Progenitor cell of endocrine pancreas (in vitro differentiated cells): ENCODE measurements at places on chromosomes 16 and 17. TPM values are rescaled to one million over a fixed set of nuclear protein-coding genes. Genes with fewer than 3 reads are reported as not detected.
A peak's percentile ranks its signal among the peaks of the same experiment; 100 is the strongest.

CRYM gene
- total RNA-seq, result 9.3 and 10.5 TPM in 2 replicates

DNA sequence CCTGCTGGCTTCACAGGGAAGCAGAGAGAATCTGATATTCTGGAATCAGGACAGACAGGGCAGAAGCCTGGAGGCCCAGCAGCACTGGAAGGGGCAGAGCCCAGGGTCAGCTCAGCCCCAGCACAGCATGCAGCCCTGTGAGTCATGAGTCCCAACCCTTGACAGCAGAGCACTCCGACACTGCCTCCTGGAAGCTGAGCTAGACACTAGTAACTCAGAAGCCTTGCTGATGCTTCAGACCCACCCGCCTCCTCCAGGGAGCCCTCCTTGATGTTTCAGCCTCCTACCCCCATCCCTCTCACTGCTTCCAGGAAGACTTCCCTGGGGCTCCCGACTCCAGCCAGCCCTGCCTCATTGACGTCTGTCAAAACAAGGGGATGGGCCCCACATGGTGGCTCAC is 6.9 kb downstream of the CAMKK1 start:
- peaks cover 2% of the 10 kb centered on the region for H3K4me1 ChIP-seq
- DNase-seq, result no peak
- peaks cover 20% of the 10 kb centered on the region for H3K27me3 ChIP-seq
- no peak overlapping the region for H3K4me3 ChIP-seq
- H3K27ac ChIP-seq, result no peak overlapping the region

CDRT15L2 gene
- total RNA-seq, result not detected in 2 replicates

DNA sequence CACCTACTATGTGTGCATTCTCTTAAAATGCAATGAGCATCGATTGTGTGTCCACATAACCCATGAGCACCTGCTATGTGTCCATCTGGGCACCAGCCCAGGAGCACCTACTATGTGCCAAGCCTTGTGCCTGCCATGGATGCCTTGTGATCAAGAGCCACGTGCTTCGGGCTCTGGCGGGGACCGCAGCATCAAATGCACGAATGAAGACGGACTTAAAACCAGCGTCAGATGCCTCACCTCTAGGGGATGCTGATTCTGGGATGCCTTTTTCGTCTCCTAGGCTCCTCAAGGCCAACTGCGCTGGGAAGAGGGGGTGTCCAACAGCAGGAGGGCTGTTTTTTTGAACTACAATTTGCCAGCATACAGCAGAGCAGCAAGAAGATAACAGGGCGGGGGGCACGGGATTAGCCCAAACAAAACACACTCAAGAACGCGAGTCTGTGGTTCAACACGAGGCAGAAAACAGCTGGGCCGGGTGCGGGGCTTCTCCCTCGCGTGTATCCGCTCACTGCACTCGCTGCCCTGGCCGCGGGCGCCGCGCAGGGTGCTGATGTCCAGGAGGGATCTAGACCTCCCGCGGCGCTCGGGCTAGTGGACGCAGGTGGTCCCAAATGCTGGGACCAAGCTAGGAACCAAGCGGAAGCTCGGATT is 1.2 kb upstream of the GLIS2 start:
- peak overlapping the region; percentile 72 for H3K4me3 ChIP-seq
- H3K27me3 ChIP-seq, result no peaks in the 10 kb centered on the region
- H3K4me1 ChIP-seq, result peaks cover 10% of the 10 kb centered on the region
- no peaks in the 10 kb centered on the region for H3K36me3 ChIP-seq
- H3K27ac ChIP-seq, result peak overlapping the region; percentile 94
- no peak for DNase-seq

- no peak overlapping the region for H3K4me3 ChIP-seq
- H3K27me3 ChIP-seq, result no peaks in the 10 kb centered on the region
- DNase-seq, result no peak
- H3K4me1 ChIP-seq, result peaks cover 15% of the 10 kb centered on the region
- H3K36me3 ChIP-seq, result peaks cover 13% of the 10 kb centered on the region
Observed at GRCh38 chr16:83903751-83904150, 4.8 kb downstream of the MLYCD start.

- H3K36me3 ChIP-seq, result peaks cover 6% of the 10 kb centered on the region
- H3K27ac ChIP-seq, result peak overlapping the region; percentile 87
- H3K4me1 ChIP-seq, result peaks cover 13% of the 10 kb centered on the region
- DNase-seq, result no peak
- H3K27me3 ChIP-seq, result no peaks in the 10 kb centered on the region
Observed at GRCh38 chr16:89395150-89396142, 94.9 kb downstream of the ANKRD11 start.

CCL11 gene
- total RNA-seq, result not detected in 2 replicates

PPL gene
- 62.7 and 64.1 TPM in 2 replicates for total RNA-seq

DNA sequence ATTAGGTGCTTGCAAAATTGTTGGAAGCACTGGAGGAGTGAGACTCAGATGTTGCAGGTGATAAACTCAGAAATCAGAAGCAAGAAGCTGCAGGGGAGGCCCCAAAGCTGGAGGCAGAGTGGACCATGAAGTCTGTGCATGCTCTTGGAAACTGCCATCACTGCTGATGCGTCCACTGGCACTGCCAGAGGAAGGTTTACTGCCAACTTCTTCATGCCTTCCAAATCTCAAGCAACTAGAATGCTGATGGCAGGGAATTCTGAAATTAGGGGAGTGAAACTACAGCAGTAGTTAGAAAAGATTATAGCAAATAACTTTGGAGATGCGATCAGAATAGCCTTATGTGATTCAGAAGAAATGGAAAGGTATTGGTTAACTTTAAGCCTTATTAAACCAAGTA is 277.1 kb upstream of the SDK2 start:
- H3K36me3 ChIP-seq, result no peaks in the 10 kb centered on the region
- no peak overlapping the region for H3K27ac ChIP-seq
- H3K4me1 ChIP-seq, result no peaks in the 10 kb centered on the region
- peaks cover 6% of the 10 kb centered on the region for H3K27me3 ChIP-seq

- peaks cover 7% of the 10 kb centered on the region for H3K4me1 ChIP-seq
- no peak overlapping the region for H3K27ac ChIP-seq
- DNase-seq, result no peak
- peaks cover 29% of the 10 kb centered on the region for H3K27me3 ChIP-seq
- no peak overlapping the region for H3K4me3 ChIP-seq
Observed at GRCh38 chr17:35523296-35523695, 14.2 kb downstream of the SLFN12L start.

TMUB2 gene
- 48.5 and 50.3 TPM in 2 replicates for total RNA-seq

- peaks cover 7% of the 10 kb centered on the region for H3K36me3 ChIP-seq
- H3K4me3 ChIP-seq, result peak within 1 kb of the TSS; percentile 89
- no peaks in the 10 kb centered on the region for H3K27me3 ChIP-seq
- peaks cover 14% of the 10 kb centered on the region for H3K4me1 ChIP-seq
- peak within 1 kb of the TSS; percentile 96 for H3K27ac ChIP-seq
Observed at GRCh38 chr16:57447186-57447962, at the start of the genes CIAPIN1 and COQ9. Gene CIAPIN1, minus strand, starts transcription at chr16:57447385. Its CDS starts 6,457 bp downstream, at chr16:57440928. Gene COQ9, plus strand, starts transcription at chr16:57447479. Its CDS starts 27 bp downstream, at chr16:57447506.
